Stimulated activated CD4-positive, alpha-beta T cell treated with anti-CD3 and anti-CD28 coated beads, Interleukin-1b, Interleukin-23, amount 100 ng/mL, for 48 hours (primary cell): ENCODE measurements at places on chromosomes 6 and 20.

DNA sequence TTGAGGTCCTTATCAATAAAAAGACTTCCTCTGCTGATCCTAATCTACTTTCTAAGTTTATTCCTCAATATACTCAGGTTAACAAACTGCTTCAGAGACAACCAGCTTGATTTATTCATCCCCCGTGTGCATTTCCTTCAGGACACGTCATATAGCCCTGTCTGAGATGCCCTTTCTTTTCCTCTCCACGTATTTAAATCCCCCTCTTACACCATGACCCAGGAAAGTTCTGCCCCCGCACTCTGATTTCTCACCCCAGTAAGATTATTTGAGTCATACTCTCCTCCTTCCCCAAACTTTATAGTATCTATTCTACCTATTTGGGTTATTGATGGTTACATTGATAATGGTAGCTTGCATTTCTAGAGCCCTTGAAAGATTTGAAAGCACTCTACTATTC lies 9.8 kb upstream of the CGA start:
- no peak for DNase-seq

DNA sequence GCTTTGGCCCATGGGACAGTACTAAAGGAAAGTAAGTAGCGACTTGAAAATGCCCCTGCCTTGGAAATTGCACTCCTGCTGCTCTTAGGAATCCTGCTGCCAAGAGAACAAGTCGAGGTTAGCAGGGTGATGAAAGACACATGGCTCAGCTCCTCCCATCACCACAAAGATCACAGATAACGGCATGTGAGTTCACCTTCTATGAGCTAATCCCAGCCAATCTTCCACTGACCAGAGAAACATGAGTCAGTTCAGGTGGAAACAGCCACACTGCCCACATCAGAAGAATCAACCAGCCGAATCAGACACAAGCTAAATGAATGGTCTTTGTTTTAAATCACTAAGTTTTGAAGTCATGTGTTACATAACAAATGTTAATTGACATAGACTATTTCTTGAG lies 106.3 kb downstream of the PRKN start:
- DNase-seq = peak; percentile 23

DNA sequence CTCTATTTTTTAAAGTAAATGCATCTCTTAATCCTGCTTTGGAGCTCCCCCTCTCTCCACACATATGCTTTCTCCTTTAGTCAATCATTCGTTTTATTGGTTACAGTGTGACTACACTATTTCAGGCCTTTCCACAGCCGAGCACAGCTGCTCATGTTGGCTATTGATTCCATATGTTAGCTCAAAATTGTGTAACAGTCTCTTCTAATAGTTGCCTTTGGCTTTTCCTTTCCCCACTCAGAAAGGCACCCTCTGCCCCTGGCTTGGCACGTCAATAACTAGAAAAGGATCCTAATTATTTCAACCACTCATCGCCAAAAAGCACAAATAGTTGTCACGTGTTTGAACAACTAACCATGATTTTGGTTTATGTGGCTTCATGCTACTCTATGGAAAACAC lies 410.3 kb upstream of the SLC35B3 start:
- no peak for DNase-seq

- no peak for DNase-seq
These were observed 120.4 kb downstream of the VEGFA start for GRCh38 chr6:43890197-43891062.

DNA sequence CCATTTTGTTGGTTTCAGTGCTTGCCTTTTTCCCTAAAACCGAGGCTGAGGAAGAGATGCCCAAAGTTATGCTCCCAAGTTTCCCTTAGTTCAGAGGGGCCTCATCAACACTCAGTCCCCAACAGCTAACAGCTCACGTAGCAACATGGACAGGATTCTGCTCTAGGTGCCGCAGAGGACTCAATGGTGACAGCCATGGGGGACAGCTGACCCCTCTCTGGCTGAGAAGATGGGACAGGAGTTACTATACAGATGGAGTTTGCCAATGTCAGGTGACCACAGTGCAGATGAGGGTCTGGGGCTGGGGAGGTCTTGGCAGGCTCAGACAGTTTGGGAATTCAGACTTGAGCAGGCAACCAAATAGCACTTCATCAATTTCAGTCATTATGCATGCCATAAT lies 67.3 kb downstream of the NPEPL1 start:
- no peak for DNase-seq
